ENCODE measurements at places on chromosomes 16 and 17. TPM values are rescaled to one million over a fixed set of nuclear protein-coding genes. Genes with fewer than 3 reads are reported as not detected.

Gene ELMO3
- total RNA-seq: 81.5 TPM

Gene MILR1
- not detected for total RNA-seq

Gene WFIKKN2
- total RNA-seq: not detected

- no peak overlapping the region for H3K27ac ChIP-seq
- H3K4me1 ChIP-seq: no peaks in the 10 kb centered on the region
- H3K4me3 ChIP-seq: no peak overlapping the region
- H3K27me3 ChIP-seq: no peaks in the 10 kb centered on the region
Observed at GRCh38 chr17:2253768-2254406, 49.7 kb downstream of the SMG6 start.

- no peak overlapping the region for H3K4me3 ChIP-seq
- no peaks in the 10 kb centered on the region for H3K36me3 ChIP-seq
- H3K27ac ChIP-seq: no peak overlapping the region
- H3K27me3 ChIP-seq: no peaks in the 10 kb centered on the region
Observed at GRCh38 chr17:65301184-65301583, 164.0 kb downstream of the RGS9 start.
